GM23338 (cell line): ENCODE measurements at places on chromosomes 6 and 20. TPM values are rescaled to one million over a fixed set of nuclear protein-coding genes. Genes with fewer than 3 reads are reported as not detected.

TMEM74B gene
- 3.6 and 4.8 TPM in 2 replicates for total RNA-seq

PCMT1 gene
- 161 and 168 TPM in 2 replicates for total RNA-seq

GRCh38 chr6:132789396-132789776 lies 9.1 kb downstream of the SLC18B1 start:
- no peak for DNase-seq
- H3K36me3 ChIP-seq: peaks cover 17% of the 10 kb centered on the region; the same call in 1 of the 2 replicates
- no peaks in the 10 kb centered on the region for H3K4me1 ChIP-seq
- H3K4me3 ChIP-seq: no peak overlapping the region
- no peaks in the 10 kb centered on the region for H3K27me3 ChIP-seq
- H3K27ac ChIP-seq: no peak overlapping the region

DNA sequence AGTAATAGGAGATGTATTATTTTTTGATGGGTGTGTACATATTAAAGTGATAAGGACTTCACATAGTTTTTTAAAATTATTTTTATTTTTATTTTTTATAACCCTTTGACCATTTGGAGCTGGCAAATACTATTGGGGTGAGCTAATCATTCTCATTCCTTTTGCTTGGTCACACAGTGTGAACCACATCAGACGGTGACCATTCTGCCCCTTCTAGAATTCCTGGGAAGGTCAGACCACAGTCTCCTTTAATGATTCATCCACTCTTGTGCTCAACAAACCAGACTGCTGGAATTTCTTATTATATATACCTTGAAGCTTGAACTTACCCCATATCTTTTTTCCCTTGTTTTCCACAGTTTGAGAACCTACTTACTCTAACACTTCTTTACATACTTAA lies 23.9 kb upstream of the PRL start:
- H3K27me3 ChIP-seq: no peaks in the 10 kb centered on the region
- no peak for DNase-seq
- no peaks in the 10 kb centered on the region for H3K4me1 ChIP-seq
- no peaks in the 10 kb centered on the region for H3K36me3 ChIP-seq

- peaks cover 6% of the 10 kb centered on the region for H3K4me1 ChIP-seq
- H3K4me3 ChIP-seq: peak within 1 kb of the TSS; percentile 56
- peak within 1 kb of the TSS; percentile 66; the same call in 1 of the 2 replicates for H3K27ac ChIP-seq
- H3K27me3 ChIP-seq: no peaks in the 10 kb centered on the region
- peaks cover 11% of the 10 kb centered on the region for H3K36me3 ChIP-seq
Measured at GRCh38 chr6:43644940-43645612, at the start of gene RSPH9. Gene RSPH9 (plus strand): TSS chr6:43645036. CDS start chr6:43645099, 63 bp downstream.

GRCh38 chr20:46438156-46438750 lies 31.8 kb upstream of the ELMO2 start:
- H3K27me3 ChIP-seq: no peaks in the 10 kb centered on the region
- H3K4me1 ChIP-seq: no peaks in the 10 kb centered on the region
- no peak overlapping the region for H3K4me3 ChIP-seq
- H3K36me3 ChIP-seq: no peaks in the 10 kb centered on the region
- DNase-seq: peak; percentile 56
- H3K27ac ChIP-seq: no peak overlapping the region

DNA sequence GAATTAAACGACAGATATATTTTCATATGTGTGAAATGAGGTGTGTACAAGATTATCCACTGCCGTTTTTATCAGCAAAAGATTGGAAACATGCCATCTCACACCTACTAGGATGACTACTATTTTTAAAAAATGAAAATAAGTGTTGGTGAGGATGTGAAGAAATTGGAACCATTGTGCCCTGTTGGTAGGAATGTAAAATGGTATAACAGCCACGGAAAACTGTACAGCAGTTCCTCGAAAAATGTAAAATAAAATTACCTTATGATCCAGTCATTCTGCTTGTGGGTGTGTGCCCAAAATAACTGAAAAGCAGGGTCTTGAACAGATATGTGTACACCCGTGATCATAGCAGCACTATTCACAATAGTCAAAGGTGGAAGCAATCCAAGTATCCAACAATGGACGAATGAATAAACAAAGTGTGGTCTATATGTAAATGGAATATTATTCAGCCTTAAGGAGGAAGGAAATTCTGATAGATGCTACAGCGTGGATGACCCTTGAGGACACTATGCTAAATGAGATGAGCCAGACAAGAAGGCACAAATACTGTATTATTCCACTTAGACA lies 27.0 kb upstream of the CCN5 start:
- no peaks in the 10 kb centered on the region for H3K27me3 ChIP-seq
- H3K4me1 ChIP-seq: peaks cover 6% of the 10 kb centered on the region; the same call in 1 of the 2 replicates
- H3K36me3 ChIP-seq: no peaks in the 10 kb centered on the region
- DNase-seq: no peak
- H3K4me3 ChIP-seq: no peak overlapping the region
- no peak overlapping the region for H3K27ac ChIP-seq

- no peaks in the 10 kb centered on the region for H3K27me3 ChIP-seq
- H3K4me1 ChIP-seq: peaks cover 70% of the 10 kb centered on the region
- H3K36me3 ChIP-seq: no peaks in the 10 kb centered on the region
- H3K27ac ChIP-seq: no peak overlapping the region
- no peak for DNase-seq
Measured at GRCh38 chr6:156848533-156848932, 71.4 kb downstream of the ARID1B start.

SF3B5 gene
- total RNA-seq: 151 and 174 TPM in 2 replicates

DNA sequence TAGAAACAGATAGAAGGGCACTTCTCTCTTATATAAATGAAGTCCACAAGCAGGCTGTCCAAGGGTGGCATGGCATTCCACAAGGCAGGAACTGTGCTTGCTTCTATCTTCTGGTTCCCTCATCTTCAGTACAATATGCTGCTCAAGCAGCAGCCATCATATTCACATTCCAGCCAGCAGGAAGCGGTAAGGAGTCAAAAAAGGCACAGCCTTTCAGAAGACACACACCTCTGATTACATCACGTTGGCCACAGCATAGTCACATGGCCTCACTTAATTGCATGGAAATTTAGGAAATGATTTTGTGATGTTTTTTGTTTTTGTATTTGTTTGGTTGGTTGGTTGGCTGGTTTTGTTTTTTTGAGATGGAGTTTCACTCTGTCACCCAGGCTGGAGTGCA lies 19.0 kb downstream of the REM1 start:
- no peaks in the 10 kb centered on the region for H3K36me3 ChIP-seq
- no peak overlapping the region for H3K27ac ChIP-seq
- no peaks in the 10 kb centered on the region for H3K27me3 ChIP-seq
- peak; percentile 96 for DNase-seq

RIPOR3 gene
- 6.0 and 6.3 TPM in 2 replicates for total RNA-seq

DNA sequence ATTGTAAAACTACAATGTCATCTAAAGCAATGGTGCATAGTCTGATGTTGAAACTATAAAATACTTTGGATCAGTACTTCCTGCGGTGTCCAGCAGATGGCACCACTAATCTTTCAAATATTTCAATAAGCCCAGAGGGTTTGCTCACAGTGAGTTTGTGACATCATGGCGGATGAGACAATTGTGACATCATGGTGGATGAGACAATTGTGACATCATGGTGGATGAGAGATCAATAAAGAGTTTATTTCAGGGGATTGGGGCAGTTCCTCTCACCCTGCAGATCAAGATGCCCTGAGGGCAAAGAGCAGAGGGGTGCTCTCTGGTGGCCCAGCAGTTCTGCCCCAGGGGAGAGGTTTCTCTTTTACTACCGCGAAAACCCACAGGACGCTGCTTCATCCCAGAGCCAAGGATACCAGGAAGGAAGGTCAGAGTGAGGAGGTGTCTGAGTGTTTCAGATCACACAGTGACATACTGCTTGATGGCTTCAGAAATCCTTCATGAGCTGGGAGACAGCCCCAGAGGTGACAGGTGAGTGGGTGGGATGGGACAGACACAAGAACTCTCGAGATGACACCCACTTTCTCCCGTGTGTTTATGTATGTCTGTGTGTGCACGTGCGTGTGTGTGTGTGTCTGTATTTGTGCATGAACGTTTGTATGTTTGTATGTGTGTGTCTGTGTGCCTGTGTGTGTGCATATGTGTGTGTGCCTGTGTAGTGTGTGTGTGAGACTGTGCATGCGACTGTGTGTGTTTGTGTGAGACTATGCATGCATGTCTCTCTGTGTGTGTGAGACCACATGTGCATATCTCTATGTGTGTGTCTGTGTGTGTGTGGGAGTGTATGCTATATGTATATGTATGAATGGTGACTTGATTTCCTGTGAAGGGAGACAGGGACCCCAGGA lies 7.3 kb upstream of the ULBP2 start:
- peaks cover 84% of the 10 kb centered on the region for H3K27me3 ChIP-seq
- no peak overlapping the region for H3K4me3 ChIP-seq
- peaks cover 8% of the 10 kb centered on the region; the same call in 1 of the 2 replicates for H3K4me1 ChIP-seq
- DNase-seq: peak; percentile 81

GRCh38 chr6:81376745-81377144 lies 375.7 kb downstream of the TENT5A start:
- no peak overlapping the region for H3K27ac ChIP-seq
- no peak for DNase-seq
- H3K27me3 ChIP-seq: no peaks in the 10 kb centered on the region
- no peaks in the 10 kb centered on the region for H3K4me1 ChIP-seq

EDN3 gene
- 0.17 and 1.2 TPM in 2 replicates for total RNA-seq

- DNase-seq: no peak
- H3K4me1 ChIP-seq: peaks cover 5% of the 10 kb centered on the region; the same call in 1 of the 2 replicates
- no peak overlapping the region for H3K27ac ChIP-seq
- no peak overlapping the region for H3K4me3 ChIP-seq
Measured at GRCh38 chr6:53588816-53589509, 44.1 kb upstream of the GCLC start.

- H3K27ac ChIP-seq: no peak overlapping the region
- H3K4me1 ChIP-seq: no peaks in the 10 kb centered on the region
- H3K36me3 ChIP-seq: no peaks in the 10 kb centered on the region
- H3K4me3 ChIP-seq: no peak overlapping the region
- H3K27me3 ChIP-seq: no peaks in the 10 kb centered on the region
Measured at GRCh38 chr6:151885234-151885633, 77.8 kb downstream of the ESR1 start.

DNA sequence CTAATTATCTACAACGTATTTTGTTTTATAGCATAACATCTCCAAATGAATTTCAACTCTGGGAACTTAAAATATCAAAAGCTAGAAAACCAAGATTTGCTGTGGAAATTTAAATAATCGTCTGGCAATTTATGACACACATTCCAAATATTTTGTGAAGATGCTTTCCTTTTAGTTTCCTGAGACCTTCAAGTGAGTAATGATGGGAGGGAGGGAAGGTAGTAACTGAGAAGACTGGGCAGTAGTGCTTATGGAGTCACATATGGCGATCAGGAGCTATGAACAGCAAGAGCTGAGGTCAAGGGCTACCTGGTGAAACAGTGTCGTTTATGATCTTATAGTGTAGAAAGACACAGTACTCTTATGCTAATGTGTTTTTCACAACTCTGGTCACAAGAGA lies 178.2 kb upstream of the THEMIS start:
- DNase-seq: no peak
- H3K36me3 ChIP-seq: no peaks in the 10 kb centered on the region; the same call in 1 of the 2 replicates
- no peaks in the 10 kb centered on the region for H3K27me3 ChIP-seq

DNA sequence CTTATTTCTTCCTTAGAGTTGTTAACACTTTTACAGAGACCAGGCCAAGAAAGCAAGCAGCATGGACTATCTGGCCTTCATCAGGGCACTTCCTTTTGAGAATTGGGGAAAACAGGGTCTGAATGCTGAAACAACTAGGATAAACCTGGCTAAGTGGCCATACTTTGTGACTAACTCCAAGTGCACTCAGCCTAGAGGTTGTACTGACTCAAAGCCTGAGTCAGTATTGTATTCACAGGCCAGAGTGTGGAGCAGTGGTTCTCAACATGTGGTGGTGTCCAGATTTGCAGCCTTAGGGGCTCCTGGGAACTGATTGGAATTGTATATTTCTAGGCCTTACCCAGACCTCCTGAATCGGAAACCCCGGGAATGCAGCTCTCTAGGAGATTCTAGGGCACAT lies 20.1 kb downstream of the SEC23B start:
- no peaks in the 10 kb centered on the region for H3K27me3 ChIP-seq
- no peaks in the 10 kb centered on the region for H3K4me1 ChIP-seq
- no peak overlapping the region for H3K4me3 ChIP-seq
- no peak overlapping the region for H3K27ac ChIP-seq
- peaks cover 50% of the 10 kb centered on the region for H3K36me3 ChIP-seq
- DNase-seq: no peak

NOX3 gene
- total RNA-seq: not detected in 2 replicates

HMGCLL1 gene
- total RNA-seq: 0.23 and 0.24 TPM in 2 replicates

GRCh38 chr20:21511850-21512633 lies 1.8 kb downstream of the NKX2-2 start:
- H3K4me3 ChIP-seq: peak overlapping the region; percentile 56
- peak; percentile 71 for DNase-seq
- peaks cover 91% of the 10 kb centered on the region for H3K27me3 ChIP-seq
- no peaks in the 10 kb centered on the region for H3K36me3 ChIP-seq

DNA sequence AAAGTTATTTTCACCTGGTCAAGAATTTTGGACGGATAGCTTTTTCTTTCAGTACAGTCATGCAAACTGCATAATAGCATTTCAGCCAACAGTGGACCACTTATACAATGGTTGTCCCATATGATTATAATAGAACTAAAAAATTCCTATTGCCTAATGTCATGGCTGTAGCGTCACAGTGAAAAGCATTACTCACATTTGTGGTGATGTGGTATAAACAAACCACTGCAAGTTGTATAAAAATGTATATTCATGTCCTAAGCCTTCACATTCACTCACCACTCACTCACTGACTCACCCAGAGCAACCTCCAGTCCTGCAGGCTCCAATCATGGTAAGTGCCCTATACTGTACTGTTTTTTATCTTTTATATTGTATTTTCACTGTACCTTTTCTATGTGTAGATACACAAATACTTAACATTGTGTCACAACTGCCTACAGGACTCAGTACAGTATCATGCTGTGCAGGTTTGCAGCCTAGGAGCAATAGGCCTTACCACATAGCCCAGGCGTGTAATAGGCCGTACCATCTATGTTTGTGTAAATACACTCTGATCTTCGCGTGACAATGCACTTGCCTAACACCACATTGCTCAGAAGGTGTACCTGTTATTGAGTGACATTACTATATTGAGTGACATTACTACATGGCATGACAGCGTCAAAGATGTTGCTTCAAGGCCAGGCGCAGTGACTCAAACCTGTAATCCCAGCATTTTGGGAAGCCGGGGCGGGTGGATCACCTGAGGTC lies 17.9 kb downstream of the ABHD12 start:
- no peak overlapping the region for H3K4me3 ChIP-seq
- no peak overlapping the region for H3K27ac ChIP-seq
- H3K27me3 ChIP-seq: no peaks in the 10 kb centered on the region
- no peak for DNase-seq
- peaks cover 10% of the 10 kb centered on the region for H3K4me1 ChIP-seq
